GM12865 (cell line): ENCODE measurements at places on chromosomes 2 and 18.

- DNase-seq, result no peak
Observed at GRCh38 chr2:55156984-55157383, 75.1 kb downstream of the CLHC1 start.

DNA sequence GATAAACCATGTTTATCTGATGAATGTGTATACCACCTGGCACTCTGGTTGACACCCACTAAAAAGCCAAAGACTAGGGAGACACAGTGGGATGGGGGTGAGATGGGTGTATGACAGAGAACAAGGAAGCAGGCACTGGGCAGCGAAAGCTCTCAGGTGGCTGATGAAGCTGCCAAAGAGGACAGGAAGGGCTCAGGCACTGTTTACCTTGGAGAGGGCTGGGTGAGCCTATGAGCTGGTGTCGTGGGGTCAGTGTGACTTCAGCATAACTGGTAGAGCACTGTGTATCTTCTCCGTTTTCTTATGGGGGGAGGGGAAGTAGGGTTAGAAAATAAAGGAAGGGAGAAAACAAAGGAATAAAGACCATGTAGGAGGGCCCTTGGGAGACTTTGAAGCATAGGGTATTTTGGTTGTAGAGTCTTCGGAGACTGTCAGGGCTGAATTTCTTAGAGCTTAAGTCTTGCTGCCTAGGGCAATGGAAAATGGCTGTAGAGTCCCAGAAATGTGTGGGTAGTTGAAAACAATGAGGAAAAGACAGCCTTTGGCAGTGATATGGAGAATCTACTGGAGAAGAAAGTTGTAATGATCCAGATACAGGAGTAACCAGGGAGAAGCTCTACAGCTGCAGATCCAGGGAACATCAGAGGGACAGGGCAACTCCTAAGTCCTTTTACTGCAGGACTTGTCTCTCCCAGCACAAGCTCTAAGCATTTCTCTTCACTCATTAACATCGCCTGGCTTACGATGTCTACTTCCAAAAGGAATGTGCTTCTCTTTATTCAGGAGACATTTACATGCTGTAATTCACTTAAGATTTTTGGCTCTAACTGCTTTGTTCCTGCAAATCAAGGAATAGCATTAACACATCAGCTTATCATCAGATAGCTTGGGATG is 120.0 kb downstream of the AQP4 start:
- DNase-seq, result no peak

- DNase-seq, result no peak
Observed at GRCh38 chr2:233600386-233600785, 17.0 kb upstream of the UGT1A8 start.

DNA sequence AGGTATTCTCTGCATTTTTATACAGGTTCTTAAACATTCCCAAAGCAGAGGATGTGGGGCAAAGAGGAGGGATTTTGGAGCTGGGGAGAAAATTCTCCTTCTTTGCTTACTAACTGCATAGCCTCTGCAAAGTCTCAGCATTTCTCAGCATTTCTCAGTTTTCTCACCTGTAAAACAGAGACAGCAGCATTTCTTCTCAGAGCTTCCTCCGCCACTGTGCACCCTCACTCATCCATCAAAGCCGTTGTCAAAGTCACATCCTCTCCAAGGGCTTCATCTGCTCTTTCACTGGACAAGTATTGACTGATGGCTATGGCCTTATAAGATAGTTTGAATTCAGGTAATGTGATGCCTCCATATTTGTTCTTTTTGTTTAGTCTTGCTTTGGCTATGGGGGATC is 17.4 kb downstream of the MYO7B start:
- DNase-seq, result no peak

- DNase-seq, result no peak
Observed at GRCh38 chr2:41488888-41489287, 558.9 kb upstream of the PKDCC start.

GRCh38 chr2:160696087-160696452 is 202.5 kb upstream of the RBMS1 start:
- no peak for DNase-seq

DNA sequence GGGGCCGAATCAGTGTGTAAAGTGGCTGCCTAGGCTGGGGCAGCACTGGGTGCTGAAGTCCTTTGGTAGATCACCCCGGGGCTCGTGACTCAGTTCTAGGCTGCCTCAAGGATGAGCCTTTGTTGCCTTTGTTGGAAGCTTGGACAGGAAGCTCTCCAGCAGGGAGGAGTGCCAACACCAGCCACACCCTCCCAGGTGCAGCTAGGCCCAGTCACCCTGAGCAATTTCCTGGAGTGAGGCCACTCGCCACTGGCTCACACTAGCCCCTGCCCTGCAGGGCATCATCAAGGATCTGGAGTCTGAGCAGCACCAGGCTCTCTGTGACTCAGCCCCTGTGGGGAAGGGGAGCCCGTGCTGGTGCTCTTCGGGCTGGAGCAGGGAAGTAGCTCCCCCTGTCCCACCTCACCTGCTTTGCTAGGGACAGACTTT is 6.7 kb upstream of the SDC1 start:
- no peak for DNase-seq

DNA sequence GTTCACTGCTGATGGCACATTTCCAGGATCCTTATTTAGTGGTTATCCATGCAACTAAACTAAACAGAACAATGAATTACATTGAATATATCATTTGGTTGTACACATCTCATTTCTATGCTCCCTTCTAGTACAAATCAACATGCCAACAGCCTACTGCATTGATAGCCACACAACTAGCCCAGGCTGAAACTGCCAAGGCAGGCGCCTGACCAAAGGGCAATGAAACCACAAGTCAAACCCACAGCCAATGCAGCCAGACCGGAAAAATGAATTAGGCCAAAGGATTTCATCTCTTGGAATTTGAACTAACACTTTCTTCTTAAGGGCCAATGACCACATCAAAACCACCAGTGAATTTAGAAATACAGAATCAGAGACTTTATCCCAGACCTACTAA is 196.4 kb downstream of the NOL4 start:
- no peak for DNase-seq

DNA sequence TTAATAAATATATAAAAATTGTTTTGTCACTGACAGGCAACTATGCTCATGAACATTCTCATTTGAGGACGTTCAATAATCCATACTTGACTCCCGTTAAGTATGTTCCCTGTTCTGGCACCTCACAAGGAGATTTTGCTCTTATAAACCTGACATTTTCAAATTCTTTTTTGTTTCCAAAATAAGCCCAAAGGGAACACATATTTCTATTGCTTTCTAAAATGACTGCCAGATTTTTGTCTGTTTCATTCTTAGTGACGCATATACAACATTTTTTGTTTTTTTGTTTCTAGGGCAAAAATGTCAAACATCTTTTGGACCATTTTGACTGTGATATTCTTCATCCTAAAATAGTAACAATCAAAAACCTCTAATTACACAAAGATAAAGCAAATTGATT is 50.5 kb downstream of the CYTIP start:
- no peak for DNase-seq

DNA sequence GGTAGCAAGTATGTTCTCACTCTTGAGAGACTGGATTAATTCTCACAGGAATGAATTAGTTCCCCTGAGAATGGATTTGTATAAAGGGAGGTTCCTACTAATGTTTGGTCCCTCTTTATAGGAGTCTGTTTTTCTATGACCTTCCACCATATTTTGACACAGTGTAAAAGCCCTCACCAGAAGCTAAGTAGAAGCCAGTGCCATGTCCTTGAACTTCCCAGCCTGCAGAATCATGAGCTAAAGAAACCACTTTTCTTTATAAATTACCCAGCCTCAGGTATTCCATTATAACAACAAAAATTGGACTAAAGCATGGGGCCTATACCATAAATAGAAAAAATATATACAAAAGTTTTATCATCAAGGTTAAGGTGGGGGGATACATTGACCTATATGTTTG is 227.9 kb upstream of the DTNA start:
- DNase-seq, result no peak

DNA sequence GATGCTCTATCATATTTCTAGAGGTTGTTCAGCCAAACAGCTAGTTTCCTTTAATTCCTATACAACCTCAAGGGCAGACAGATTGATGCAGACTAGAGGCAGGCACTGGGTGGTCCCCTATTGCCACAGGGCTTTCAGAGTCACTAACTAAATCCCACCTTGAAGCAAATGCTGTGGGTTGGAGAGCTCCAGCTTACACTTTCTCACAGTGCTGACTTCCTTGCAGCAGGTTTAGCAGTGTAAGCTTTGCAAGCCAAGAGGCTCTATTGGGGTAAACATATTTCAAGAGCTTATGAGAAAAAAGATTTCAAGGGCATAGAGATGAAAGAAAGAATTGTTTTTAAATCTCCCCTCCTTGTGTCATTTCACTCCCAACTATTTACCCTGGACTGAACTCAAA is 366.5 kb upstream of the CRIM1 start:
- DNase-seq, result no peak

DNA sequence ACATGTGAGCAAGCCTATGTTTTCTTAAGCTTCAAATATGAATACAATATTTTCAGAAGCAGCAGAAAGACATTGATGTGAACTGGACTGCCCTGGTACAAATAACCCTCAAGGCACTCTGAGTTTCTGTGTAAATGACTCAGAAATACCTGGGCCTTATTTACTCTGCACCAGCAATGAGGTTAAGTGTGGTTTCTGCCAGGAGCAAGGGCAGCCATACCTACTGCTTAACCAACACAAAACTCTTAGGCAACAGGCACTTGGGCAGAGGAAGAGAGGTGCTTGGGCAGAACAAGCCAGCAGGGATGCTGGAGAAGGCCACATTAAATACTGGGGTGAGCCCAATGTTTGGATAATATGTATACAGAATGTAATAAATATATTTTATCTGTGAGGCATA is 29.4 kb upstream of the ARL5A start:
- no peak for DNase-seq

- DNase-seq, result no peak
Observed at GRCh38 chr2:149597050-149597667, 9.6 kb upstream of the MMADHC start.

DNA sequence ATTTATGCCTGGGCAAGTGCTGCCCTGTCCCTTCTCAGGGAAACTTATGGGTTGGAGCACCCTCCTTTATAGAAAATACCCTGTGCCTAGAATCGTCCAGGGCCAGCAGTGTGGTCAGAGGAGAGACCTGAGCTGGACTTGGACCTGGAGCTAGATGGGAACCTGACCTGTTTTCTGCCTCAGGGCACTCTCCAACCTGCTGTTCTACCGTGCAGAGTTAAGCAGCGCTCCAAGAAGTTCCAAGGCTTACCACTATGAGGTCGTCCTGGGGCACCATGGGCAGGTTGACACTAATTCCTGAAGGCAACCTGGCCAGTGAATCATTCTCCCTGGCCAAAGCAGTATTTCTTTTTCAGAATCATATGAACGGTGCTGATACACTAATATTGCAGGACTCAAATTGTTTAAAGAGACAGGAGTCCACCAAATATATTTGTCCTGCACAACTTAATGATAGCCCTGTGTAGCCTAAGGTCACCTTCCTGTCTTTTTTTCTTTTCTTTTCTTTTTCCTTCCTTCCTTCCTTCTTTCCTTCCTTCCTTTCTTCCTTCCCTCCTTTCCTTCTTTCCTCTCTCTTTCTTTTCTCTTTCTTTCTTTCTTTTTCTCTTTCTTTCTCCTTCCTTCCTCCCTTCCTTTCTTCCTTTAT is 455.4 kb upstream of the HNMT start:
- DNase-seq, result no peak

GRCh38 chr2:83113953-83114352 is 1345.1 kb downstream of the SUCLG1 start:
- DNase-seq, result no peak

DNA sequence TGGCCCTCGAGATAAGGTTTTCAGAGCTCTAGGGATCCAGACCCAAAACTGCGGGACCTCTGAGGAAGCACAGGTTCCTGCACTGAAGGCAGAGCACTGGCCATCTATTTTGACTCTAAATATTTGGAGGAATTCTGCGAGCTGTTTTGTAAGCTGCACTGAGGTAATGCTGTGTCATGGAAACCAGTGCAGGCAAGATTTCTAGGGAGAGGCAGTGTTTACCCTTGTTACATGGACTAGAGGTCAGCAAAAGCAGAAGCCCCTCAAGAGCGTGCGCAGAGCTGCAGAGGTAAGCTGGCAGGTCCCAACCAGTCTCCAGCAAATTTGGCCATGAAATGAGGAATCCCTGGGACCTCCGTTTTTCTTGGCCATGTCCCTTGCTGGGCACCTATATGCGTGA is 137.3 kb downstream of the RNF152 start:
- no peak for DNase-seq

DNA sequence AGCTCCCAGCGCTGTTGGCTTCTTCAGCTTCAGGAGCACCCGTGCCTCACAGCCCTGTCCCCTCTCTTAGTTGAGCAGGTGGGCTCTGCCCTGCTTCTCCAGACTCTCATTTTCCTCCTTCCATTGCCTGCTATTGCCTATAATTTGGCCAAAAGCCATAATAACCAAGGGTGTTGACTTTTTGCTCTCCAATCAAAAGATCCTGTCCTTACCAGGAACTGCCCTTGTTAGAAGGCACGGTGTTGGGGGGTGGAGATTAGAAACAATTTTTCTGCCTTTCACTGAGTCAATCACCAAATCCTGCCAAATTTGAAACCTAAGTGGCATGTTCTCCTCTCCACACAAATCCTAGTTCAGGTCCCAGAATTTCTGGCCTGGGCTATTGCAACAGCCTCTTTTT is 16.7 kb upstream of the PDIA6 start:
- DNase-seq, result no peak

DNA sequence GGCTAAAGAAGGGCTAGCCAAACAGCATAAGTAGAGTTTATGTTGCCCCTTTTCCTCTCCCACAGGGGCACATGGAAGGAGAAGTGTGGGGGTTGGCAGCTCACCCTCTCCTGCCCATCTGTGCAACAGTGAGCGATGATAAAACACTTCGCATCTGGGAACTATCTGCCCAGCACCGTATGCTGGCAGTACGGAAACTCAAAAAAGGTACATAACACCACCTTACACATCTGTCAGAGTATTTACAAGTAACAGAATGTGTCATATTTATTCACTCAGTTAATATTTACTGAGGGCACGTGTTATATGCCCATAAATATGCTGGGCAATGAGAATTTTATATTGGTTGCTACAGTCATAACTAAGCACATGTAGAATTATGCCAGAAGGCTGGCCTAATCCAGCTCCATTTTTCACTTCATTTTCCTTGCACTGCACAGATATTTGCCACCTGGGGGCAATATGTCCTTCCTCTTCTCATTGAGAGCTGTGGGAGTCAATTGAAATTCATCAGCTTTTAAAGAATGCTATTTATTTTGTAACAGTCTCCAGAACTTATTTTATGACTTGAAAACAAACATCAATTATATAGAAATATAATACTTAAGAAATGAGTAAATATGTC is 150.6 kb downstream of the RTN4 start:
- DNase-seq, result peak; percentile 42

DNA sequence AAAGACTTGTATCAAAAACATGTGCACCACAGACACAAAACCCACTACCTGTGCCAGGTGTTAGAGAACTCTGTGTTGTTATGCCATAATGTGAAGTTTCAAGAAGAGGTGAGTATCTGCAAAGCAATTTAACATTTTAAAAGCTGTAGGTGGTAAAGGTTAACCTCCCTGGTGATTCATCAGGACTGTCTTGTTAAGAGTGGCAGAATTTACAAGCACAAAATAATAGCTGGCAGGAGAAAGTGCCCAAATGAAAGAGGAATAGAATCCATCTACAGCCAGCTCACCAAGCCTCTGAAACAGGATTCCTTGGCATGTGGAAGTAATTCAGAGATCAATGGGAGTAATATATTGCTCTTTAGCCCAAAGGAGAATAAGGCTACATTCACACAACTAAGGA is 230.7 kb downstream of the AFF3 start:
- no peak for DNase-seq

GRCh38 chr2:27240406-27240805 is 22.4 kb downstream of the SLC30A3 start:
- DNase-seq, result no peak

GRCh38 chr2:127462461-127462860 is 44.2 kb downstream of the PROC start:
- DNase-seq, result no peak

GRCh38 chr2:232250246-232251175 is 128.0 kb upstream of the ALPP start:
- no peak for DNase-seq
